ENCODE measurements at places on chromosomes 4 and X. TPM values are rescaled to one million over a fixed set of nuclear protein-coding genes. Genes with fewer than 3 reads are reported as not detected.

Gene HAND2
- polyA plus RNA-seq, result not detected

Gene TMEM150C
- polyA plus RNA-seq, result not detected

Gene MAGEA2B
- not detected for polyA plus RNA-seq

Gene TRPC5OS
- polyA plus RNA-seq, result 0.13 TPM

Gene FREM3
- polyA plus RNA-seq, result not detected

Gene NSDHL
- 3.1 TPM for polyA plus RNA-seq

Gene SNCA
- polyA plus RNA-seq, result 0.48 TPM

Gene TMEM35A
- not detected for polyA plus RNA-seq

Gene ITGB1BP2
- polyA plus RNA-seq, result 2.2 TPM

Gene SULT1E1
- not detected for polyA plus RNA-seq

Gene GK
- polyA plus RNA-seq, result 7.9 TPM

Gene MSANTD1
- polyA plus RNA-seq, result 0.63 TPM

Gene GC
- polyA plus RNA-seq, result not detected

Gene RNF150
- polyA plus RNA-seq, result not detected

Gene ENPEP
- not detected for polyA plus RNA-seq

Gene RASL11B
- polyA plus RNA-seq, result 0.36 TPM

Gene RPA4
- polyA plus RNA-seq, result 0.40 TPM

Gene NAT8L
- not detected for polyA plus RNA-seq

Gene GRID2
- not detected for polyA plus RNA-seq

Gene OCRL
- polyA plus RNA-seq, result 6.7 TPM

Gene CHRDL1
- not detected for polyA plus RNA-seq

Gene EXOC1
- 12.6 TPM for polyA plus RNA-seq

Gene TMPRSS11B
- not detected for polyA plus RNA-seq

Gene RPS6KA6
- 0.20 TPM for polyA plus RNA-seq

Gene SLC7A11
- 0.13 TPM for polyA plus RNA-seq

Gene CYSLTR1
- 10.7 TPM for polyA plus RNA-seq

Gene DDIT4L
- not detected for polyA plus RNA-seq

Gene PGAM4
- not detected for polyA plus RNA-seq

Gene POU4F2
- not detected for polyA plus RNA-seq

Gene GRIA2
- polyA plus RNA-seq, result not detected
